ENCODE measurements at places on chromosomes 1 and 21. TPM values are rescaled to one million over a fixed set of nuclear protein-coding genes. Genes with fewer than 3 reads are reported as not detected.
A peak's percentile ranks its signal among the peaks of the same experiment; 100 is the strongest.

DNA sequence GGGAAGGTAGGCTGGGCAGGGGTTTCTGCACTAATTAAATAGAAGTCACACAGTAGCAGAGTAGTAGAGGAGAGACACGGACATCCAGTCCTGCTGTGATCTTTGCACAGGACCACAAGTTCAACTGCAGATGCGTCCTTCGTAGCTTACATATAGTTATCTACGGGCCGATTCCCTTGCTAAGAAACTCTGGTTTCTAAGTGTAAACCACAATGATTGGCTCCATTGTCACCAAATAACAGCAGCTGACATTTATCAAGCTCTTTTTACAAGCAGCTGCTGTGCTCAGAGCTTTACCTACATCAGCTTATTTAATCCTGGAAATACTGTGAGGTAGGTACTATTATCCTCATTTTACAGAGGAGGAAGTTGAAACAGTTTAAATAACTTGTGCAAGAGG, 3.1 kb downstream of the SLC45A3 start:
- DNase-seq, result no peak

DNA sequence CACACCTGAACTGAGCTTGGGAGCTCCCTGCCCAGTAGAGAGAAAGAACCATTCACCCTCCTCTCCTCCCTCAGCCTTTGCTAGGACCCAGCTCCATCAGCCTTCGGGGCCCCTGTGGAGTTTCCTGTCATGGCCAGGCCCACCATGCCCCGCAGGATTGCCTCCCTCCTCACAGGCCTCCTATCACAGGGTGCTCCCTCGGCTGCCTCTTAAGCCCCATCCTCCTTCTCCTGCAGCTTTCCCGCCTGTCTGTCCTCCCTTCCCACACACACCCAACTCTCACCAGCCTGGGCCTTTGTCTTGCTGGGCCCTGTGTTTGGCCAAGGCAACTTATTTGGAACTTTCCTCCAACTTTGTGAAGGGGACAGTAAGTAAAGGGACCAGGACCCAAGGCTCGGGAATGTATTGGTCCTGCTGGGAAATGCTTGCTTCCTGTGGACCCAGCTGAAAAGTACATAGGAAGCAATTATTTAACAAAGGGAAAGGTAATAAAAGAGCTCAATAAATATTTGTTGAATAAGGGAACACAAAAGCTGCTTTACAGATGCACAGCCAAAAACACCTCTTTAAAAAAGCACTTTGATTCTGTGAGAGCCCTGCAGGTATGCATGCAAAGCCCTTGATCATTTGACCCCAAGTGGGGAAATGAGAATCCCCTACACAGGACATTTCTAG, 31.6 kb upstream of the TENT5C start:
- DNase-seq, result no peak

- no peak for DNase-seq
Observed at GRCh38 chr1:19287436-19288185, 959 bp downstream of the AKR7A3 start.

DNA sequence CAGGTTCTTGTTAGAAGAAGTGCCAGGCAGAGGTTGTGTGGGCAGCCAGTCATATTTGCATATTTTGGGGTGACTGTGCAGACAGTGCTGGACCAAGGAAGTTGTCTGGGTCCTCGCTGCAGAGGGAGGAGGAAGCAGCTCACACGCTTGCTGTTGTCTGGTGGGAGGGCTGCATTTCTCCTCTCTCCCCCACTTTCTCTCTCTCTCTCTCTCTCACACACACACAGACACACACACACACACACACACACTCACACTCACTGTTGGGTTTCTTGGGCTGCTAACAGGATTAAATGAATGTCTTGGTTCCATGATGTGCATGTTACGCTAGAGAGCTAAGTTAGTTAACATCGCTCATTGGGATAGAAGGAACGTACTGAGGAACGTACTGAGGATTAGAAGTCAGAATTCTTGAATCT, 72.9 kb downstream of the AGPAT3 start:
- no peak for DNase-seq

- DNase-seq, result no peak
Observed at GRCh38 chr1:170676628-170677027, 12.7 kb downstream of the PRRX1 start.

DNA sequence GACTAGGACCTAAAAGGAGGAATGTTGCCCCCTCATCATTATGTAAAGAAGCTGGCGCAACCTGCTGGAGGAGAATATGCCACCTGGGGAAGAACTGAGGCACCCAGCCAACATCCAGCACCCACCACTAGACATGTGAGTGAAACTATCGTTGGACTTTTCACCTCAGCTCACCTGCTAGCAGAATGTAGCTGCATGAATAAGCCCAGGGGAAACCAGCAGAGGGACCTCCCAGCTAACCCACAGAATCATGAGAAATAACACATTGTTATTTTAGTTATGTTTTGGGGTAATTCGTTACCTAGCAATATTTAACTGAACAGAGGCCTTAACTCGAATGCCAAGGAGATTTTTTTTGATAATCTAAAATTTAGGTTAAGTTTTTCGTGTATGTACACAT, 542.5 kb upstream of the DAB1 start:
- DNase-seq, result no peak

DNA sequence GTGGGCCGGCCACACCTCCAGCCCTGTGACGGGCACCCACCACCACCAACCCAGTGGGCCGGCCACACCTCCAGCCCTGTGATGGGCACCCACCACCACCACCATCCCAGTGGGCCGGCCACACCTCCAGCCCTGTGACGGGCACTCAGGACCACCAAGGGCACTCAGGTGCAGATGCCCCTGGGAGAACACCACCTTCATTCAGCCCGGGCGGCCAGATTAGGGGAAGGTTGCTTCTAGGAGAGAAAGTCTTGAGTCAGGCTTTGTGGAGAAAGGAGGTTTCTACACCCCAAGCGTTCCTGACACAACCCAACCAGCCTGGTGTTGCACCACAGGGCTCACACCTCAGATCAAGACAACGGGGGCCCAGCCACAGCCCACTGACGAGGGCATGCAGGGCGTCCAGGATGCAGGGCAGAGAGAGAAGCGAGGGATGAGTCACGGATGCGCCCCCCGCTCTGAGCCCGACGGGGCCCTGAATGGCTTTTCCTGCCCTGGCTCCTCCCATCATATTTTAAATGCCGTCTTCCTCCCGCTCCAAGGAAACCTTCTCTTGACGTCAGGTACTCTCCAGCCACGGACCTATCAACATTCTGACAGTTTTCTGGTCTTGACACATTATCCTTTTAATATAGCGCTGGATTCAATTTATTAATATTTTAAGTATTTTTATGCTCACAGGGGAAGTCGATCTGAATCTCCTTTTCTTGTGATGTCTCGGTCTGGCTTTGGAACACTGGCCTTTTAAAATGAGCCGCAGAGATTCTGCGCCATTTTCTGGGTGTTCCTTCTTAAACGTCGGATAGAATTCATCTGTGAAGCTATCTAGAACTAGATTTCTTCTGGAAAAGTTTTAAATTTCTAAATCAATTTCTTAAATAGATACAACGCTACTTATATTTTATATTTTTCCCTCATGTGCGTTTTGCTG, 631 bp upstream of the SPATC1L start:
- peak; percentile 12 for DNase-seq

DNA sequence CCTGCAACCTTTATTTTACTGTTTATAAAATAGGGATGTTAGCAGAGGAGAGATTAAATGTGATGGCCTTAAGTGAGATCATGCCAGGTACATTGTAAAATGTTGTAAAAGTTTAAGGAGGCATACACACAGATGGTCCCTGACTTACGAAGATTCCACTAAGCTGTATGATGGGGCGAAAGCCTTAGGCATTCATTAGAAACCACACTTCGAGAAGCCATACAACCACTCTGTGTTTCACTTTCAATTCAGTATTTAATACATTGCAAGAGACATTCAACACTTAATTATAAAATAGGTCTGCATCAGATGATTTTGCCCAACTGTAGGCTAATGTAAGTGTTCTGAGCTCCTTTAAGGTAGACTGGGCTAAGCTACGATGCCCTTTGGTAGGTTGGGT, 3.7 kb downstream of the SMPDL3B start:
- DNase-seq, result no peak

GRCh38 chr1:187076922-187077321, 248.2 kb downstream of the PLA2G4A start:
- no peak for DNase-seq

DNA sequence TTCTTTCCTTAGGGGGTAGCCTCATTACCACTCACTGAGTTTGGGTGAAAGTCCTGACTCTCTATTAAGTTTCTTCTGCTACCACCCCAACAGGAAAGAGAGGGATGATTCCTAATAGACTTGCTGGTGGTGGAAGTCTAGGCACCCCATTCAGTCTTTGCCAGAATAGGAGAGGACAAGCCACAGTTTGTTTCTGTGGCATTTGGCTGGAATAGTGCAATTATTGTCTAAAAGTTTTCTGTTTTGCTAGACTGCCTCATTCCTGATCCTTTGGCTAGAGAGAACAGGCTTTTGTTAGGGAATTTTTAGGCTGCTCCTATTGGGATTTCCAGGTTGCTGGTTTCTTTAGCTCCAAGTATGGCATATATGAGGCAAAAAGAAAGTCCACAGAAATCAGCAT, 9.9 kb upstream of the HJV start:
- DNase-seq, result no peak

- no peak for DNase-seq
Observed at GRCh38 chr21:46619846-46620245, 15.0 kb upstream of the S100B start.

GRCh38 chr1:222023025-222023424, 281.1 kb upstream of the DUSP10 start:
- DNase-seq, result no peak

- DNase-seq, result no peak
Observed at GRCh38 chr1:199298825-199299224, 660.0 kb downstream of the PTPRC start.

GRCh38 chr21:14554948-14555347, 8.8 kb upstream of the SAMSN1 start:
- no peak for DNase-seq

COL11A1 gene
- 0.38 TPM for total RNA-seq

APCS gene
- total RNA-seq, result not detected

CD48 gene
- total RNA-seq, result not detected

PTGS2 gene
- 5.4 TPM for total RNA-seq

OR2T33 gene
- not detected for total RNA-seq

RPL22 gene
- 205 TPM for total RNA-seq

KCNK1 gene
- 6.3 TPM for total RNA-seq

CDK18 gene
- total RNA-seq, result 12.1 TPM

ELF3 gene
- 153 TPM for total RNA-seq

HHIPL2 gene
- total RNA-seq, result 0.08 TPM

MRPL37 gene
- 139 TPM for total RNA-seq

FCRLB gene
- 2.6 TPM for total RNA-seq

Data from kidney epithelial cell (primary cell).